ENCODE measurements at places on chromosomes 16 and 17.
A peak's percentile ranks its signal among the peaks of the same experiment; 100 is the strongest.

DNA sequence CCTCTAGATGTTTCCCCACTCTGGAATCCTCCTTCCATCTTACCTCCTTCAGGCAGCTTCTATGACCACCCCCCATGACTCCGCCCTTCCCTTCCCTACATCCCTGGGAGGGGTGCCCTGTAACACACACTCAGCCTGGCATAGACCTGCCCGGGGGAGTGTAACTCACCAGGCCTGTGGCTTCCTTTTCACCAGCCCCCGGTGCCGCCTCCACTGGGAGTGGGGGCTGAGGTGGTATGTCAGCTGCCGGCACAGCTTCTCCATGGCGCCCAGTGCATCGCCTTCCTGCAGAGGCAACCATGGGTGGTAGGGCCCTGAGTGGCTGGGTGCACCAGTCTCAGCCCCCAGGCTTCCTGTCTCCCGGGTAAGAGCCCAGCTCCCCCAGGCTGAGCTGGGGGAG is 32.3 kb downstream of the TRPV2 start:
- no peak for DNase-seq

GRCh38 chr17:76088041-76088867 is 9.3 kb downstream of the ZACN start:
- DNase-seq: no peak

GRCh38 chr17:61002316-61002736 is 324.7 kb downstream of the BCAS3 start:
- DNase-seq: peak; percentile 27

DNA sequence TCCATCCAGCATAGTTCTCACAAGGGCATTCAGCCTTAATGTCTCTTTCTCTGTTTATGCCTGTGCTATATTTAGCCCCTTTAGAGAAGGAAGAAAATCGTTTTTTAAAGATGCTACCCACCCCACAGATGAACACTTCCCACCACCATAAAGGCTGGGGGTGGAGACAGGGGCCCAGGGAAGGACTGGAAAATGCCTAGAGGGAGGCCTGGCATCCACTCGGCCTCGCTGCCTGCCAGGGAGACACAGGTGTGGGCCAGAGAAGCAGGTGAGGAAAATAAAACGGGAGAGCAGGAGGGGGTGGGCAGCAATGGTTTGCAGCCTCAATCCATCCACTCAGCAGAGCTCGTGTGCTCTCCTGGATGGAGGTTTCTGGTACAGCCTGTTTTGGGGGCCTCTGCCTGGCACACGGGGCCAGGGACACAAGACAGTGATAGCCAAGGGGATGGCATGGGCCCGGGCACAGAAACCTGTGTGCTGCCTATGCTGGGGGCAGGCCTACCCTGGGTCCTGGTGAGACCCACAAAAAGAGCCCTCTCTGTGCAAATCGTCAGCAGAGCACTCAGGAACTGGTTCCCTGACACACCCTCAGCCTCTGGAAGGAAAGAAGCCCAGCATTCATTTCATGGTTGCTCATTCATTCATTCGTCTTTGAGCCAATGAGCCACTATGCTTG is 121.4 kb downstream of the C16orf78 start:
- DNase-seq: no peak

GRCh38 chr17:75846692-75847613 is 2.7 kb upstream of the UNC13D start:
- DNase-seq: no peak

DNA sequence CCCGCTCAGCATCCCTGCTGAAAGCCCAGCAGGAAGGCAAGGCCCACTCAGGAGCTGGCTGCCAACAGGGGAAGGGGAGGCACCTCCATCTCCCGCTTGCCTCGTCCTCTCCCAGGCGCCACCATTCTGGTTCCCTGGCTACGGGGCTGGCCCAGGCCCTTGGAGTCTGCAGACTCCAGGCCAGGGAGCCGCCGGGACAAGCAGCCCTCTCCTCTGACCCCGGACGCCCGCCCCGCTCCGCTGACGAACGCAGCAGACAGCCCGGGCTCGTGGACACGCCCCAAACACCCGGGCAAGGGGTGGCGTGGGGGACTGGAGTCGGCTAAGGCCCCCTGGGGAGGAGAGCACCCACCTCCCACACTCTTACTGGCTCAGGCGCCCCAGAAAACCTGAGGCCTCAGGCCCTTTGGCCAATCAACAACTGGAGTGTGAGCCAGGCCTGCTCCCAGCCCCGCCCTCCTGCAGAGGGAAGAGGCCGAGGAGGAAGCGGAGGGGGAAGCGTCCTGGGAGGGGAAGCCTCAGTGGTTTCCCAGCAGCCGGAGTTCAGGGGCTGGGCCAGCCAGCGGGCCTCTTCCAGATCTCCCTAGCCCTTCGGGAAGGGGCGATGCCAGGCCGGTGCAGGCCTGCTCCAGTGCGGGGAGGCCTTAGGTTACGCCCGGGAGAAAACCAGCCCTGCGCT is 4.2 kb downstream of the MNT start:
- peak; percentile 96 for DNase-seq
